ENCODE measurements at places on chromosomes 3 and 15. TPM values are rescaled to one million over a fixed set of nuclear protein-coding genes. Genes with fewer than 3 reads are reported as not detected.

The SLC4A7 gene
- 44.1 TPM for total RNA-seq

The DBR1 gene
- total RNA-seq = 18.6 TPM

The CIB2 gene
- 13.6 TPM for total RNA-seq

The SKOR1 gene
- total RNA-seq = not detected

The C3orf52 gene
- 8.2 TPM for total RNA-seq

The GOLGB1 gene
- 31.0 TPM for total RNA-seq

The THRB gene
- 3.1 TPM for total RNA-seq

The REC114 gene
- total RNA-seq = not detected

The GRIP2 gene
- 0.81 TPM for total RNA-seq

All from foreskin keratinocyte (primary cell).